Activated naive CD8-positive, alpha-beta T cell treated with anti-CD3 and anti-CD28 coated beads, Interleukin-2, amount 10 ng/mL, durations not matched to agents 7 days and 5 days (primary cell): ENCODE measurements at places on chromosomes 13 and 19.
A peak's percentile ranks its signal among the peaks of the same experiment; 100 is the strongest.

GRCh38 chr13:29877456-29878078, 27.1 kb upstream of the UBL3 start:
- no peak for DNase-seq

GRCh38 chr13:19634256-19634740, 839 bp downstream of the MPHOSPH8 start:
- DNase-seq: no peak

DNA sequence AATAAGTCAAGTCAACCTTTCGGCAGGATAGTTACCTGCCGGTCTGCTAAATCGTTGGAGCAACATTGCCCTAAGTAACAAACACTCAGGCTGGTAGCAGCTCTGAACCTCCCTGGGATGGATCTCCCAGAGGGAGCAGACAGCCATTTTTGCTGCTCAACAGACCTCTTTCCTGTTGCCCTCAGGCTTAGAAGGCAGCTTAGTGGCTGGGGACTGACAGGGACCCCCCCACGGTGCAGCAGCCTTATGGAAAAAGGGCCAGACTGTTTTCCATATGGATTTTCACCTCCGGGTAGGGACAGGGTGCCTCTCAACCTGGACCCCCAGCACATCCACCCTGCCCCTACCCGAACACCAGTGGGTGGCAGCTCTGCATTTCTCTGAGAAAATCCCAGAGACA, 49.7 kb downstream of the UBL3 start:
- no peak for DNase-seq

GRCh38 chr13:20399961-20400360, 125.7 kb downstream of the CRYL1 start:
- no peak for DNase-seq

GRCh38 chr19:39265321-39265916, 2.8 kb upstream of the IFNL2 start:
- DNase-seq: no peak

- no peak for DNase-seq
These were observed 5.9 kb downstream of the PTBP1 start for GRCh38 chr19:803099-803561.

- DNase-seq: no peak
These were observed at the start of gene MAG for GRCh38 chr19:35291916-35292315. TSS of gene MAG (plus strand) at chr19:35292161. CDS start at chr19:35295409, 3,248 bp downstream.

- DNase-seq: no peak
These were observed 314.3 kb upstream of the HTR2A start for GRCh38 chr13:47211106-47211505.

- DNase-seq: peak; percentile 61
These were observed 722 bp downstream of the PKN1 start for GRCh38 chr19:14433554-14434501.

- no peak for DNase-seq
These were observed 79.7 kb downstream of the LMO7 start for GRCh38 chr13:75715601-75716523.

- DNase-seq: no peak
These were observed 9.2 kb upstream of the ATP12A start for GRCh38 chr13:24670961-24671381.

- DNase-seq: peak; percentile 54
These were observed 1.5 kb downstream of the PLEKHF1 start for GRCh38 chr19:29666578-29667386.

DNA sequence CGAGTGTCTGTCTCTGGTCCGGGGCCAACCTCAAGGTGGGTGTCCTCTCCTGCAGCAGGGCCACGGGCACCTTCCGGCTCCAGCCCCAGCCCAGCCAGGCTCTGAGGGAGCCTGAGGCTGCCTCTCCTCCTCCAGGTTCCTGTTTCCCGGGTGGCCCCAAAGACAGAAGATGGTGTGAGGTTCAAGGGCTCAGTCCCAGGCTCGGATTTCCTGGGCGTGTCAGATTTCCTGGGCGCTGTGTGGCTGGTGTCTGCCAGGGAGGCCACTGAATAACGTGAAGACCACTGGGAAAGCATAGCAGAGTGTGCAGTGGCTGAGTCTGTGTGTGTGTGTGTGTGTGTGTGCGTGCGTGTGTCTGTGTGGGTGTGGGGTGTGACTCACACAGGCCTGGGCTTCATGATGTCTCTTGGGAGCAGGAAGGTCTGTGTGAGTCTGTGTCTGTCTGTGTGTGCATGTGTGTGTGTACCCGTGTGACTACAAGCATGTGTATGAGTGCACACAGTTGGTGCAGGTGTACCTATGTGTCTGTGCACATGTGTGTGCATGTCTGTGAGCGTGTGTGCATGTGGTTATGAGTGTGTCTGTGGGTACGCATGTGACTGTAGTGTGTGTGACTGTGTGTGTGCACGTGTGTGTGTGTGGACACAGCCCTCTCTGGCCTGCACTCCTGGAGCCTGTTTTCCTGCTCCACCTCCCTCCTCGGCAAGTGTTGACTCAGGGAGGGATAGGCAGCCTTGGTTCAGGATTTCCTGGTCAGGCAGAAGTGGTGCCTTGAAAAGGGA, 28.3 kb downstream of the CEBPA start:
- no peak for DNase-seq

DNA sequence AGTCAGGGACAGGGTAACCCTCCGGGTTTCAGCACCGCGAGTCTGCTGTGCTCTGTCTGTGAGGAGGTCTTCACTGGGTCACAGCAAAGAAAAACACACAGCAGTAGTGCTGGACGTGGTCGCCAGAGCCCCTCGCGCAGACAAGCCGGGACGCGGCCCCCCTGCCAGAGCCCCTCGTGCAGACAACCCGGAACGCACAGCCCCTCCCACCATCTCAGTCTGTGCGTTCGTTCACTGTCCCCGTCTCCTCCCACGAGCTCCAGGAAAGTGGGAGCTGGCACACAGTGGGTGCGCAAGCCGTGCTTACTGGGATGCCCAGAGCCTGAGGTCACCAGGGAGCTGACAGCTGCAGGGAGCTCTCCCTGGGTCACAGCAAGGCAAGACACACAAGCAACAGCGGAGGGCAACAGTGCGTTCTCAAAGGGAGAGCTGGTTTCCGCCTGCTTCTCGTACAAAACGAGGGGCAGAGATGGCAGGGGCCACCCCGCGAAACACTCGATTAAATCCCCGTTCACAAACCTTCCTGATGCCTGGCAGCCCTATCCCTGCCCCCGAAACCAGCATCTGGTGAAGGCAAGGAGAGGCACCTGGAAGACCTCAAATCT, 3.2 kb upstream of the PLPP2 start:
- DNase-seq: no peak

DNA sequence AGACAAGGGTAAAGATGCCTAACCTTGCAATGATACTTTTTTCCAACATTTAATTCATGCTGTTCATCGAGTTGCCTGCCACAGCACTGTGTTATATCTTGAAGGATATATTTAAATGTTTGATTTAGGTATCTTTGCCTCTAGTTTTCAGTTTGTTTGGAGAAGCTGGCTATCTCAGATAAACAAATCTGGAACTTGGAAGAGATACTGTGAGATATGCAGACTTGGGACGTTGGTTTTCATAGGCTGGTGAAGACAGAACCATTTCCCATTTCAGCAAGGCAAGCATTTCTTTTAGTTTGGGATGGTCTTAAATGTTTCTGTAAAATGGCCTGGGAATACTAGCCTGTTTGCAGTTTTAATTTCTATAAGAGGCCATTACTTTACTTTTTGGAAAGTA, 3.3 kb downstream of the RNASEH2B start:
- no peak for DNase-seq

GRCh38 chr19:47013041-47013517, 6.6 kb upstream of the NPAS1 start:
- DNase-seq: peak; percentile 81

DNA sequence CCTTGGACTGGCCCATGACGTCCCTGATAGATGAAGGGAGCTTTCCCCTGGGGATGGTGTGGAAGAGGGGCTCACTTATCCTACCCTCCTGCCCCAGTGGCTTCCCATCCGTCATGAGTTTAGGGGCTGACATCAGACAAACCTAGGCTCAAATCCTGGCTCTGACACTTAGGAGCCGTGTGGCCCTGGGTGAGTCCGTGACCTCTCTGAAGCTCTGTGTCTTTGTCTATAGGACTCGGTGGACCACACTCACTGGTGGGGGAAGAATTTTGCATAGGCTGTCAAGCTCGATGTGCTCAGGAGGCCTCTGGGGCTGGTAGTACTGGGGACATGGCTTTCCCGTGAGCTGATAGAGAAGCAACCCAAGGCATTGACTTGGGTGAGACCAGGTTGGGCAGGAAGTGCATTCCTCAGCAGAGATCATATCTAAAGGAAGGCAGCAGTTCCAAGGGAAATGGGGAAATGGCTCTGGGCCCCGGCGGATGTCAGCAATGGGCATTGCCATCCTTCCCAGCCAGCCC, 17.4 kb upstream of the AP1M2 start:
- DNase-seq: peak; percentile 44

DNA sequence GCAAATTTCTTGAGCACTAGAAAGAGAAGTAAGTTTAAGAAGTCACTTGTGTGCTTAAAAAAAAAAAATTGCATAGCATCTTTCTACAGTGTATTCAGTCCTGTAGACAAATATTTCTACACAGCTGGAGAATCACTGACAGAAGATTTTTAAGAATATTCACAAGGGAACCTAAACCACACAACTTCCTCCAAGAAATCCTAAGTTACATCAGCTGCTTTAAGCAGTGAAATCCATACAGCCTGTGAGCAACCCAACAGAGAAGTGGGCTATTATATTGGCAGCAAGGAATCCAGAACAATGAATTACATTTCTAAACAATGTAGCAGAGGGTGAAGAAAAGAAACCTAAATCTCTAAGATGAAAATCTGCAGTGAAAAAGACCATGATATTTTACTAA, 1.5 kb downstream of the DOCK9 start:
- DNase-seq: no peak

DNA sequence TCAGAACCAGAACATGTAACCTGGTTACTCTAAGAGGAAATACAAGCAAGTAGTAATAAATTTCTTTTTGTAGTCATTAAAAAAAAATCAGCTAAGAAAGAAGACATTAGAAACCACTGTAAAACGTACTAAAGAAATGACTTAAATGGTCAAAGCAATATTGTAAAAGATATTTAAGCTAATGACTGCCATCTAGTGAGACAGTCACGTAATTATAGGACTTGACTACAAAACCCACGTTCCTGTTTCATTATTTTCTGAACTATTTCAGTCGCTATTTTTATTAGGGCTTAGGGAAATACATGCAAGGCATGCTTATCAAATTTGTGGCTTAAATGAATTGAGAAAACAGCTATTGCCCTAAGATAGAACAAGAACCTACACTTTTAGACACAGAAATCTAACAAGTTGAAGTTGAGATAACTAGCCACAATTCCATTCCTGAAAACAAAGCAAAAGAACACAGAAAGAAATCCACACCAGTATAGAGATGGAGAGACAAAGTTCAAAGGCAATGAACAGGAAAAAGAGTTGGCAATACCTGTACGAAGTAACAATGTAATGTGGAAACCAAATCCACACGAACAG, 17.9 kb downstream of the ALG5 start:
- DNase-seq: no peak

DNA sequence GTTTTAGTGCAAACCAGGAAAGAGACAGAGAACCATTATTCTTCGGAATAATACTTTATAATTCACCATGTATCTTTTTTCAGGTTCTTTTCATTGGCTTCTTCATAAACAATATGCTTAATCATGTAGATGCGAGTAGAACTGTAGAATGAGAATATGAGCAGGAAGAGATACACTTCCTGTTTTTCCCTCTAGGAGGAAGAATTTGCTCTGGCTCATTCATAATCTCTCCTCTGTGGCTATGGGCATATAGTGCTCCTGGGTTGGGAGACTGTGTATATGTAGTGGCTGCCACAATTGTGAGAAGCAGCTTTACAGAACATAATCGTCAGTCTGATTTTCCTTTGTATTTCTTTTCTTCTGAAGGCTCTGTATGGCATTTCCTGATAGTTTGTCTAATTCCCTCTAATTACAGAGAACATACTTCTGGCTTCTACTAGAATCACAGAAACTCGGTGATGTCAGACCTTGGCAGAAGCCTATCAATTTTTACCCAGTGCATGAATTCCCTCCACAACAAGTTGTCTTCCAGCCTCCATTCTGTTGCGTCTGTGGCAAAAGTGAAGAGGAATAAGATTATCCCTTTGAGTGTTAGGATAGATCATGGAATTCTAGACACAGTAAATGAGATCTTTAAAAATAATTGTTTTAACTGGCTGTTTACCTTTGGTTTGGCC, 2.9 kb upstream of the DCLK1 start:
- no peak for DNase-seq

DNA sequence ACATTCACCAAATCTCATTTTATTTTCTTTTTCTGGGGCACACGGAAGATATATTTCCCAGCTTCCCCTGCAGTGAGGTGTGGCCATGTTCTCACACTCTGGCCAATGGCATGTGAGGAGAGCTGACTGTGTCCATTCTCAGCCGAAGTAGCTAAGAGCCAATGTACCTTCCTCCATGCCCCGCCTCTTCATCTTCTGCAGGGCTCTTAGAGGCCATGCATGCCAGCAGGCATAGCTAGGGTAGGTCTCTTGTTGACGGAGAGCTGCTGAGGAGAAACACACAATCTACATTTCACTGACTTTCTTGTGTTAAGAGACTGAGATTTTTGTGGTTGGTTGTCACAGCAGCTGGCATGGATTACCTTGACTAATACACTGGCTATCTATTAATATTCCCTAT, 9.8 kb upstream of the MICU2 start:
- no peak for DNase-seq

- DNase-seq: no peak
These were observed 125.2 kb downstream of the LACC1 start for GRCh38 chr13:44004878-44005277.

DNA sequence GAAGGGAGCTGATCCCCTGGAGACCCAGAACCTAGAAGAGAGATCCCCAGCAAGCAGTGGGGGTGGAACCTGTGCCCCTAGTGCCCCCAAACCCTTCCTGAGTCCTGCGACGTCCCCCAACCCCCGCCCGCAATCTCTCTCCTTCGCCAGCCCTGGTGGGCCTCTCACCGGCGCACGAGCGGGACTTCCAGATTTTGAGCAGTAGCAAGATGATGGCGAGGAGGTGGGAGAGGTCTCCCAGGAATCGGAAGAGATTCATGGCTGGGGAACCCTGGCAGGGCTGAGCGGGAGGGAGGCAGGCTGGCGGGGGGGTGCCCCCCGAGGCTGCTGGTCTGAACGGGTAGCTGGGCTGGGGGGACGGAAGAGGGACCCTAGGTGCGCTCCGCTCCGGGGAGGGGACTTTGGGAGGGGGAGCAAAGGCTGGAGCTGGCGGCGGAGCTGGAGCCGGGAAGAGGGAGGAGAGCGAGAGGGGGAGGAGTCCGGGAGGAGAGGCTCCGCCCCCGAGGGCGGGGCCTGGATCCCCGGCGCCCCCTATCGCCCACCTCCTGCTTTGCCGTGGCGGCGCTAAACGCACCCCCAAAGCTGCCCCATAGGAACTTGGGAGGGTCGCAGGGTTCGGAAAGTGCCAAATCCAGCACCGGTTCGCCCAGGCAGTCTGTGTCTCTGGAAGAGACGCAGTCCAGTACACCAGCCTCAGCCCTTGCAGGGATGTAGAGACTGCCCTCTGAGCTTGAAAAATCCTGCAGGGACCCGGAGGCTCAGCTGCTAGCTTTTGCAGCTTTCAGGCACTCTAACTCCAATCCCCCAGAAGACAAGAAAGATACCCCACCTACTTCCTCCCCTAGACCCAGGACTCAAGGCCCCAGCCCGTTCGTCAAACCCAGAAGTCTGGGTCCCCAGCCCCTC, at the start of gene KDELR1:
Gene KDELR1 (minus strand): TSS at position 452 of the 906 bp plus-strand sequence. CDS start 193 bp downstream, at position 259.
- peak; percentile 91 for DNase-seq

GRCh38 chr19:39132344-39132969, 6.9 kb downstream of the PAK4 start:
- no peak for DNase-seq

- DNase-seq: no peak
These were observed 125.3 kb downstream of the TM9SF2 start for GRCh38 chr13:99626461-99627082.
